ENCODE measurements at places on chromosomes 1 and 21.

DNA sequence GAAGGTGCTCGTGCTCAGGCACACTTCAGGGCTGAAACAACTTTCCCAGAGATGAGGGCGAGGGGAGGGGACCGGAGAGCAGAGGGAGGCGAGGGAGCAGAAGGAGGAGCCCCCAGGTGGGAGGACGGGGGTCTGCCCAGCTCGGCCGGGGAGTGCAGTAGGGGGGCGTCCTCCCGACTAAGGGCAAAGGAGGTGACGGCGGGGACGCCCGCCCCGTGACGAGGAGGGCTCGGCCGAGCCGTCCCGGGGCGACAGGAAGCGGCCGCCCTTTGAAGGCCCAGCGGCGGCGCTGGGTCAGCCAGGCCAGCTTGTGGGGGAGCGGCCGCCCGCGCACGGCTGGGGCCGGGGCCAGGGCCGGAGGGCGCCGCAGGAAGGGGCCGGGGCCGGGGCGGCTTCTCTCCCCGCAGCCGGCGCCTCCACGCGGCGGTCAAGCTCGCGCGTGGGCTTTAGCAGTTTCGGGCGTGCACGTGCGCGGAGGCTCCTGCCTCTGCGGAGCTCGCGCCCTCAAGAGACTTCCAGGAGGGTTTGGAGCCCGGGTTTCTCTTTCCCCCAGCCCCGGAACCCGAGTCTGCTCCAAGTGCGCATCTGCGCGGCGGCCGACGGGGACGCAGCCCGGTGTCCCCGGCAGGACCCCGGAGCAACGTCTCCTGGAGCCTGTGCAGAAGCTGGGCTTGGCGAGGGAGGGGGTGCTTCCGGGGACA lies 100.8 kb upstream of the SLC45A1 start:
- peak; percentile 26 for DNase-seq

- no peak for DNase-seq
Observed at GRCh38 chr1:232813760-232814159, 8.5 kb downstream of the MAP10 start.

DNA sequence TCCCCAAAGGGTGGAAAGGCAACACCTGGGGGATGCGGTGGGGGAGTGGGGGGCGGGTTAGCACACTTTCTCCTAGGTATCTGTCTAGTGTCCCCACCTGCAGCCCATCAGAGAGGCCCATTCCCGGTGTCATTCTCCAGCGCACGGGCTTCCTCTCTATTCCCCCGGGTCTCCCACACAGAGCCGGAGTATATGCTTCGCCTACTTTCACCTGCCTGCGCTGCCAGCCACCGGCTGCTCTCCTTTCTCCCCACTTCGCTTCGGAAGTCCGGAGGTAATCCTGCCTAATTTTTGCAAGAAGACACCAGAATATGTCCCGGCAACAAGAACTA lies 852 bp downstream of the RGS7 start:
- no peak for DNase-seq

GRCh38 chr1:61851849-61852669 lies 109.8 kb downstream of the PATJ start:
- peak; percentile 74 for DNase-seq

DNA sequence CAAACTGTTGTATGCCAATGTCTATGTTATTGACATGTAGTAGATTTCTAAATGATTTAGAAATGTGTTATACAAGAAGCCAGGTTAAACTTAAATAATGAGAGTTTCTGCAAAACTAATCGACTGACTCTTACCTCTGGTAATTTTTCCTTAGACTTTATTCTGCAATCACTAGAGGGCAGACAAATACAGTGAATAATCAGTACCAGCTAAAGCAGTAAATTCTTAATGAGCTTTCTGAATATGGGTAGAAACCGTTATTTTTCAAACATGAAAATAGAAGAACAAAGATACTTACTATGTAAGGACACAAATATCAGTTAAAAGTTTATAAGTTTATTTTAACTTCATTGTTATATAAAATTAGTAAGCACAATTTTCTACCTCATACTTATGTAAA lies 97.9 kb upstream of the RGS1 start:
- DNase-seq, result peak; percentile 65

DNA sequence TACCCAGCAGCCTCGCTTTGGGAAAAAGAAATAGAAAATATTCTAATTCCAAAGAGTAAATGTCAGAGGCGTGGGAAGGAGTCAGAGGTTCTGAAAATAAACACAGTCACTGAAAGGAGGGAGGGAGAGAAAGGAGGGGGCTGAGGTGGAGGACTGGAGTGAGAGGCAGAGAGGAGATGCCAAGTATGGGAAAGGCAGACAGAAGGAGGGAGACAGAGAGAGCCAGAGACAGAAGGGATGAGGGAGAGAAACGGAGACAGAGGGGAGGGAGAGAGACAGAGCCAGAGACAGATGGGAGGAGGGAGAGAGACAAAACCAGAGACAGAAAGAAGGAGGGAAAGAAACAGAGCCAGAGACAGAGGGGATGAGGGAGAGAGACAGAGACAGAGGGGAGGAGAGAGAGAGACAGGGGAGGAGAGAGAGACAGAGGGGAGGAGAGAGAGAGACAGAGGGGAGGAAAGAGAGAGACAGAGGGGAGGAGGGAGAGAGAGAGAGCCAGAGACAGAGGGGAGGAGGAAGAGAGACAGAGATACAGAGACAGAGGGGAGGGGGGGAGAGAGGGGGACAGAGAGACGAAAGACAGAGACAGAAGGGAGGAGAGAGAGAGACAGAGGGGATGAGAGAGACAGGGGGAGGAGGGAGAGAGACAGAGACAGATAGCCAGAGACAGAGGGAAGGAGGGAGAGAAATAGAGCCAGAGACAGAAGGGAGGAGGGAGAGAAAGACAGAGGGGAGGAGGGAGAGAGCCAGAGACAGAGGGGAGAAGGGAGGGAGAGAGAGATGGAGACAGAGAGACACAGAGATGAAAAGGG lies 525.5 kb downstream of the MATN1 start:
- no peak for DNase-seq

- no peak for DNase-seq
Observed at GRCh38 chr1:4633346-4633745, 21.1 kb upstream of the AJAP1 start.
